ENCODE measurements at places on chromosomes 6 and 20.

GRCh38 chr6:73984571-73985210 lies 288.7 kb downstream of the CD109 start:
- no peak for DNase-seq

- DNase-seq, result no peak
Observed at GRCh38 chr20:58243653-58244410, 15.4 kb upstream of the ANKRD60 start.

- no peak for DNase-seq
Observed at GRCh38 chr6:81985191-81985590, 232.7 kb upstream of the TENT5A start.

DNA sequence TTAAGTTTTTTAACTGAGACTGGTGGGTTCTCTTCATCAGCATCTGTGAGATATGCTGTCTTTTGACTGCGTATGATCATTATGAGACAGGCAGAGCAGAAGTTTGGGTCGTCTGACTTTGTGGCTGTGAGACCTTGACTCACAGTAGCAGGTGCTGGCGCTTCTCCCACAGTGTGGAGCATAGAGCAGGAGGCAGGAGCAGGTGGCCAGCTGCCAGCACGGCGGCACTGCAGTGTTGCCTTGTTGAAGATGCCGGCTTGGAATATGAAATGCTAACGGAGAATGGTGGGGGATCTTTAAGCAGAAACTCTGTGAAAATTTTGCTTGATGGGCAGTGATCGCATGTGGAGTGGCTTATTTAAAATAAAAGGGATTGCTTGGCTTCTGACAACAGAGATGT lies 105.0 kb downstream of the TIAM2 start:
- DNase-seq, result no peak

DNA sequence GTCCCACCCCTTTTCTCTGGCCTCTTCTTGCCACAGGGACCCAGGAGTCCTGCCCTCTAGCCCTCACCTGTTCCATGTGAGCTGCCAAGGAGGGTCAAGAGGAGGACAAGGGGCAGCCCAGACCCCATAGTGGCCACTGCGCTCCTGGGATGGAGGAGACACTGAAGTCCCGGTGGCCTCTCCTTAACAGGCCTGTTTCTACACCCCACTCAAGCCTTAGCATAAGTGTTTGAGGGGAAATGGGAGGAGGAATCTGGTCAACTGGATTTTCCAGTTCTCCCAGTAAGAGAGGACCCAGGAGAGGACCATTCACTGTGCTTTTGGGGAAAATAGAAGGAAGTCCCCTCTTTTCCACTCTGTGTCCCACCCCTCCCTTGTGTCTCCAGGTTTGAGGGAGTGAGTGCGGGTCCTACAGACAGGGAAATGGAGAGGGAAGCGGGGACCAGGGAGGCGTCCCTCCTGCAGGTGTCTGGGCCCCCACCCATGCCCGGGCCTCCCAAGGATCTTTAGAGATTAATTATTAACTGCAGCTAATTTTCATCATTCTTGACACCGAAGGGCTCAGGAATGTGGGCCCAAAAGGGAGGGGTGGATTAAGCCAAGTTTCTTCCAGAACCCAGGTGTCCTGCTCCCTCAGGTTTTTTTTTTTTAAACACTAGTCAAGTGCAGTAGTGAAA lies at the start of gene SFTA2:
Gene SFTA2, minus strand, starts transcription at position 202 of the 677 bp plus-strand sequence. Its CDS starts 74 bp downstream, at position 128.
- DNase-seq, result no peak

DNA sequence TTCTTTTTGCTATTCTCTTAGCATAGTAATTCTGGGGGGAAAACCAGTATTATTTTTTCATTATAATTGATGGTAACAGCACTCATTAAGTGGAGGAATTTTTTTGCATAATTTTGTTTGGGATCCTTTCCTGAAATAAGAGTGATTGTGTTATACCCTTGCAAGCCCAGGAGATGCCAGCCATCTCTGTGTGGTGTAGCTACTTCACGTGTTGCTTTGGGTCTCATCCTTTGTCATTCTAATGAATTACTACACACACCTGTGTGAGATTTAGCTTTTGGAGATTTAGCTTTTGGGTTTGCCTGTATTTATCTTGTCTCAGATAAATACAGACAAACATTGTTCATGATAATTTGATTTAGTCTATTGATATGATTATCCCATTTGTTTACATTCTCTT lies 76.5 kb downstream of the SH3BGRL2 start:
- DNase-seq, result no peak

DNA sequence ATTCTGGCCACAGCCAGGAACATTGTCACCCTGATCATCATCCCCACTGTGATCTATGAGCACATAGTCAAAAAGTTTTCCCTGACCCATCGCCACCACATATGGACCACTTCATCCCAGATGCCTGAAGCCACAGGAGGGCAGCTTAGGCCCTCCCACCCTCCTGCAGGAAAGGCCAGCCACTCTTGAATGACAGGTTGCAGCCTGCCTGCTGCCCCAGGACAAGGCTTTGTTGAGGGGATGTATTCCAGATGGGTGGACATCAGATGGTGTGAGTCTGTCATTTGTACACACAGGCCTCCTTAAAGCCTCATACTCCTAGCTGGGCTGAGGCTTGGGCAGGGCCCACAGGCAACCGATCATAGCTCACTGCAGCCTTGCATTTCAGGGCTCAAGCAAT lies 30.8 kb downstream of the DPPA5 start:
- no peak for DNase-seq

GRCh38 chr6:33862536-33862935 lies 58.7 kb upstream of the MLN start:
- DNase-seq, result no peak

DNA sequence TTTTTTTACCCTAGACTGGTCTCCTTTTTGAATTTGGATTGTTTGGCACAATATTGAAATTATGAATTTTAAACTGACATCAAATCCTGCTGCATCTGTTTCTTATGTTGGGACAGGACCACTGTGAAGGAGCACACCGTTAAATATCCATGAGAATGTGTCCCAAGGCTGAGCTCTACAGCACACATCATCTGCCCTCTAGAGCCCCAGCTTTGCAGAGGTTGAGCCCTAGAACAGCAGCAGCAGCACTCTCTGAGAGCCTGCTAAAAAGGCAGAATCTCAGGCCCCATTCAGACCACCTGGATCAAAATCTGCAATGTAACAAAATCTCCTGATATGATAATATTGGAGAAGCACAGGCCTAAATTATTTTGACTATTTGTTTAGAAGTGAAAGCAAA lies 192.1 kb upstream of the CCN2 start:
- no peak for DNase-seq

Data from cortex of kidney (tissue), 1 donor.